ENCODE measurements at places on chromosomes 5 and 9. TPM values are rescaled to one million over a fixed set of nuclear protein-coding genes. Genes with fewer than 3 reads are reported as not detected.

ACOT12 gene
- total RNA-seq: 0.17 TPM

TRIM14 gene
- total RNA-seq: 0.94 TPM

IL17B gene
- not detected for total RNA-seq

AGXT2 gene
- not detected for total RNA-seq

SLC45A2 gene
- total RNA-seq: under 0.01 TPM

PTGS1 gene
- 18.6 TPM for total RNA-seq

FABP6 gene
- total RNA-seq: not detected

PCDHB11 gene
- 0.69 TPM for total RNA-seq

PROP1 gene
- not detected for total RNA-seq

SLC25A46 gene
- 84.2 TPM for total RNA-seq

PCDHGA3 gene
- total RNA-seq: 1.9 TPM

NEUROG1 gene
- total RNA-seq: not detected

BARHL1 gene
- not detected for total RNA-seq

ROR2 gene
- total RNA-seq: 5.8 TPM

SPINK13 gene
- not detected for total RNA-seq

PCDHB10 gene
- total RNA-seq: 1.4 TPM

Data from bronchial smooth muscle cell (primary cell).